ENCODE measurements at places on chromosomes 6 and 20.

DNA sequence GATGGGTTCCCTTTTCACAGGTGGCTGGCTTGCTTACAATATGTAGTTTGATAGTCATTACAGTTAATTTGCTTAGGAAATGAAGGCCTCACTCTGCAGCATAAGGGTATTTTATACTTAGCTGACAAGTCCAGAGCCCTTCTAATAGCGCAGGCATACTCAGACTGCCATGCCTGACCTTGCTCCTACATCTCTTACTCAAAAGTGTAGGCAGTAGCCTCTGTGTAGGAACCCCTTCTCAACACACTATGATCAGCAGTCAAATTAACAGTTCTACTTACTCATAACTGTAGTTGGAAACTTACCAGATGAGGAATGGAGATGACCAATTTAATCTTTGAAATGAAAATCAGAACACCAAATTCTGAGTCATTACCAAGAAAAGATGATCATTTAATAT, 373.5 kb downstream of the TBC1D32 start:
- no peak for DNase-seq

DNA sequence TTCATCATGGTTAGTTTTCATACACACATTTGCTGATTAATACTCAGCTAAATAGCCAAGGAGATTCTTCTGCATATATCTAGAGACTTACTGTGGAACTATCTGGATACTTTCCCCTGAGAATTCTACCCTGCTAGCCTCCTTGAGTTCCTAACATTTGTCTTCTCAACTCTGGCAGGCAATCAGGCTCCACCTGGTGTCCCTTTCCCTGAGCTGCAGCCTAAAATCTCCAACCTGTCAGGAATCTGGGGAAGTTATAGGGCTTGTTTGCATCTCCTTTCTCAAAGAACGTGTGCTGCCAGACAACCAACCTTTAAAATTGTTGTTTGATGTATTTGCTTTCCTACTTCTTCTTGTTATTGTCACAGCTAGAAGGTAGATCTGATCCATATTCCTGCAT, 73.4 kb downstream of the FUT9 start:
- DNase-seq = no peak

- no peak for DNase-seq
Observed at GRCh38 chr6:106114492-106114891, 28.4 kb downstream of the PRDM1 start.

GRCh38 chr6:143063631-143064030, 2.9 kb downstream of the AIG1 start:
- no peak for DNase-seq

Data from stimulated activated CD4-positive, alpha-beta T cell treated with anti-CD3 and anti-CD28 coated beads, Interleukin-12 subunit alpha, Interleukin-12 subunit beta, amount 100 ng/mL, for 24 hours (primary cell).